ENCODE measurements at places on chromosomes 1 and 21.

GRCh38 chr1:2350501-2350900, 40.9 kb downstream of the MORN1 start:
- no peak for DNase-seq

DNA sequence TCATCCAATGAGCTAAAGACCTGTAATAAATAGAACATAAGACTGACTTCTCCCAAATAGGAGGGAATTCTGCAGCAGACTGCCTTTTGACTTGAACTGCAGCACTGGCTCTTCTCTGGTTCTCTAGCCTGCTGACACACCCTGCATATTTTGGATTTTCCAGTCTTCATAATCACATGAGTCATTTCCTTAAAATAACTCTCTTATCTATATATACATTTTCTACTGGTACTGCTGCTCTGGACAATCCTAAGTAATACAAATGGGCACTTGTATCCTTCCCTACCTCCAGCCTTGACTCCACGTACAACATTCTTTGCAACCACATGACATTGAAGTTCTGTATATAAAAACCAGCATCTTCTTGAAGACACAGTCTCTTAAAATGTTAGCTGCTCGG, 429.4 kb upstream of the TMPRSS15 start:
- no peak for DNase-seq

GRCh38 chr1:165856606-165857005, 29.2 kb downstream of the UCK2 start:
- DNase-seq = no peak

DNA sequence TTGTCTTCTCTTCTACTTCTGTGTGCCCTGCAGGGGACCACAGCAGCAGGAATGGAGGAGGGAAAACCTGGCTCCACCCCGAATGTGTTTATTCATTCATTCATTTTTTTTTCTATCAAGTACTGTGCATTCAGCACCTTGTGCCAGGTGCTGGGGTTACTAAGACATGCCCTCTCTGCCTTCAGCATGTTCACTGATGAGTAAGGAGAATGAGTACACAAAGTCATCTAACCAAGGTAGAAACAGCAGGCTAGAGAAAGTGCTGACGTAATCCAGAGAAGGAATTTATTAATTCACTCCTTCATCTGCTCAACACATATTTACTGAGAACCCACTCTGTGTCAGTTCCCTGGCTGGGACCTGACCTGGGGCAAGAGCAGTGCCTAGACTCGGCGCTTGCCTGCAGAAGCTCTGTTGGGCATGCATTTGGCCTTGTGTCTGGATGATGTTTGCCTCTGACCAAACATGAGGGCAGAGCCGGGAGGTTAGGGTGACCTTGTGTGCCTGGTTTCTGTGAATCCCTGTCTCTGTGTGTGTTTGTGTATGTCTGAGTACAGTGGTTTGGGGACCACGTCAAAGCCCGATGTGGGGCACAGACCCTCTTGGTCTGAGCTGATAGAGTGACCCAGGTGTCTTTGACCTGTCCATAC, 3.3 kb upstream of the MYOG start:
- DNase-seq = no peak

GRCh38 chr1:117685936-117686806, 80.3 kb downstream of the TENT5C start:
- no peak for DNase-seq

DNA sequence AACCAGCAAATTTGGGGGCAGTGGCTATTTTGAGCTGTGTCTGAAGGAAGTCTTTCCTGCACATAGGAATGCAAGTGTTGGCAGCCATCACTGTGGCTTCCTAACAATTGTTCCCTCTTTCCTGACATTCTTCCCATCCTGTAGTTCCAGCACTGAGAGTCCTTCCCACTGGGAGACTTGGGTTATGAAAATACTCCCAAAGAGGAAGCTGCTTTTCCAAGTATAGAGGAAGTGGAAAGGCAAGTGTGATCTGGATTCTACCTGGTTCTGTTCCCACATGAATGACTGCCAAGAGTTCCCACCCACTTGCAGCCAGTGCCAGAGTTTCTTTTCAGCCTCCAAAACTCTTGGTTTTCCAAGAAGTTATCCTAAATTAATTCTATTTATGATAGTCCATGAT, 98.5 kb upstream of the CD53 start:
- DNase-seq = no peak

- DNase-seq = no peak
These were observed 100.6 kb downstream of the CRYAA start for GRCh38 chr21:43269440-43269839.

- DNase-seq = no peak
These were observed 9.5 kb downstream of the SH3BGRL3 start for GRCh38 chr1:26289158-26290059.

- DNase-seq = peak; percentile 91
These were observed at the start of gene INKA2 for GRCh38 chr1:111739194-111739924. TSS of gene INKA2 (minus strand) at chr1:111739395. CDS start at chr1:111739242, 153 bp downstream.

DNA sequence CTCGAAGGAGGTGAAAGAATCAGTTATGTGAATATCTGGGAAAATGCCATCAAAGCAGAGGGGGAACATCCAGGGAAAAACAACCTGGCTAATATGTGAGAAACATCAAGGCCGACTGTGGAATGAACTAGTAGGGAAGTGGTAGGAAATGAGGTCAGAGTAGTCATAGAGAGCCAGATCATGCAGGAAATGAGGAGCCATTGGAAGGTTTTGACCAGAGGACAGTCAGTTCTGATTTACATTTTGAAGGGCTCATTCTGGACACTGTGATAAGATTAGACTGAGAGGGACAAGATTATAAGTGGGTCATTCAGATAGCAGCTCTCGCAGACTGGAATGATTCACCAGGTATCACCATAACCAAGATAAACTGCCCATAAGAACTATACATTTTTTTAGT, 63.7 kb downstream of the SYT14 start:
- no peak for DNase-seq

- DNase-seq = no peak
These were observed 48.4 kb upstream of the COA6 start for GRCh38 chr1:234324821-234325220.

GRCh38 chr1:183806675-183807074, 1.8 kb downstream of the RGL1 start:
- DNase-seq = no peak

DNA sequence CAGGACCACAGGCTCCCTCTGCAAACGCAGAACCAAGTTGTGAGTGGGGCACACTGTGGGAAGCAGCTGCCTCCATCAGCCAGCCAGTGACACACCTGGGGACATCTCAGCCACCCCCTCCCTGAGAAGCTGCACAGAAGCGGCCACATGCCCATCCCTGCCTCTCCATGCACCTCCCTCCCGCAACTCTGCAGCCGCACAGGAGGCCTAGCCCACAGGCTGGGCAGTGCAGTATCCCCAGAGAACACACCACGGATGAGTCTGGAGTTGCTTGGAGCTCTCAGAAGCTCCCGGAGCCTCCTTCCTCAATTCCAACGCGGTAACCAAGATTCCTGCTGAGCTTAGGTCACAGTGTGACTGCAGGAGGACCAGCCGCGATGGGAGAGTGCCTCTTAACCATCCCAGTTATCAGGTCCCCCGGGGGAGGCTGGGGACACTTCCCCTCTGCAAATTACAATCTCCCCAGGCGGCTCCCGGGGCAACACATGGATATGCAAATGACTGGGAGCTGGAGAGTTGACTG, 1.2 kb upstream of the WNT3A start:
- DNase-seq = no peak

- DNase-seq = no peak
These were observed 173.6 kb upstream of the IGSF21 start for GRCh38 chr1:17933971-17934370.

DNA sequence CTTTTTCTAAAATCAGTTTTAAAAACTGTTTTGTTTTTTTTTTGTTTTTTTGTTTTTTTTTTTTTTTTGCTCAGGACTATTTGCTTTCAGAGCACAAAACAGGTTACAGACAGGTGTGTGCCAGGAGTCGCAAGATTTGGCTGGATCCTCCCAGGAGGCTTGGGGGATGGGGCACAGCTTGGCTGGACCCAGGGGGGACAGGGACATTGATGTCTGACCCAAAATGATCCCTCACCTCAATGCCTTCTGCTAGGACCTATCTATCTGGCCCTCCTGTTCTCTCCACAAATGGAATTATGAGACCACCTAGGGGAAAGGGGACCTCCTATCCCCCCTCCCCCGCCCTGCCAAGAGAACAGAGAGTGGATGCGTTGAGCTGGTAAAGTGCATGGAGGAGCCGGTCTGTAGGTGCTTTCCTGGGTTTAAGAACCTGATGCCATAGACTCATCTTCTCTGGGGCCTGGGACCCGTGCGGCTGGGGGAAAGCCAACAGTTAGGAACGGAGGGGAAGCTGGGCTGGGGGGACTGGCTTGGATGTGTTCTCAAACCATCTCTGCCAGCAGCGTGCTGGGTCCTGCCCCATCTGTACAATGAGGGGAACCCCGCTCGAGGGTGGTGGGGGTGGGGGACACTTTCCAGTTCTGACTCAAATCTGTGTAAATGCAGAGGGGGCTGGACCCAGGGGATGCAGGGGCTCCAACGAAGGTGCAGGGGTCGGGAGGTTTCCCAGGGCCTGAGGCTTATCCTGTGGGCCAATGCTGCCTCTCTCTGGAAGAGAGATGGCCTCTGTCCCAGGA, 28.9 kb downstream of the RUNX3 start:
- DNase-seq = no peak

DNA sequence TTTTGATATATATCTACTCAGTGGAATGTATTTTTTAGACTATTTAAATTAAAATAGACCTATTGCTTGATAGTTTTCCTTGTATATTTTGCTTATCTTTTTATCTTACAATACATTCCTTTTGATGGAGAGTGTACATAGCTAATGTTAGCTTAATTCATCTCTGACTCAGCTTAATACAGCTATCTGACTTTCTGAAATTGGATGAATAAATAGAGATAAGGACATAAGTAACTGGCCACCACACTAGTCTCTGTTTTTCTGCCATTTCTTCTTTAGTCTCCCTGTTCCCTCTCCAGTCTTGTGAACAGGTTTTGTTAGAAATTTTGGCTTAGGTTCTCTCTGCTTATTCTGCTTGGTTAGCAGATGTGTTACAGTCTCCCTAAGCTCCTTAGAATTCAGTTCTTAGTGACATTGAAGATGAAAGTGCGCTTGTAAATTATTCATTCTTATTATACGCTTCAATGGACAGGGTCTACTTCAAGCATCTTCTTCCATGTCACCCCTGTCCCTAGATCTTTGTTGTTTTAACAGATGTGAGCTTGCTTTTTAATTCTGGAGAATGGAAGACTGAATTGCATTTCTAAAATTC, 59.6 kb downstream of the XPR1 start:
- DNase-seq = no peak

DNA sequence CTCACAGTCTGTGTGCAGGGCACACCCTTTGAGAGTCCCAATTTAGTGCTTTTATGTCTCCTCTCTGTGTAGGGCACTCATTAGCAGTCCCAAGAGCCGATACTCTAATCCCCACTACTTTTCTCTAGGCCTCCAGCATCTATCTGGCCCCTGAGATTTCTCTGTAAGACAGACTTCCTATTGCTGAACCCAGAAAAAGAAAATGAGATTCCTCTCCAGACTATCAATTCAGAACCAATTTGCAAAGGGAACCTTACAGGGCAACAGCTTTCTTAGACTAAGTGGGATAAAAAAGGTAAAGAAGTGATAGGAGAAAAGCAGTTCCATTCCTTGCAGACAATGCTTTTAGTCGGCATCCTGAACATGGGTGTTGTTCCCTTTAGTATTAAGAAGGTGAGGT, 172.2 kb downstream of the EDEM3 start:
- no peak for DNase-seq

DNA sequence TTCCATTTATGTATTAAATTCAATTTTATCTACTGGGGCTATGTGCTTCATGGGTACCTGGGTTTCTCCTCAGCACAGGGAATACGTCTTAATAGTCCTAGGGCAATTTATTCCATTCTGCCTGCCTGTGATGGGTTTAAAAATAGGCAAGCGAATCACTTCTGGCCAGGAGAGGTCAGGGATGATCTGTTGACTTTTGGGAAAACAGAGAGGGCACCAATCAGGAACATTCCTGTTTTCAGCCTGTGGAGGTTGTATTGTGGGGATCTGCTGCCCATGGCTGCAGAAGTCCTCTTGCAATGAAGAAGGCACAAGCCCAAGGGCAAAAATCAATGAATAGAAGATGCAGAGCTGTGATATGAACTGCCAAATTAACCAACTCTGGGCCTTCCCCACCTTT, 303.1 kb downstream of the CTH start:
- no peak for DNase-seq

DNA sequence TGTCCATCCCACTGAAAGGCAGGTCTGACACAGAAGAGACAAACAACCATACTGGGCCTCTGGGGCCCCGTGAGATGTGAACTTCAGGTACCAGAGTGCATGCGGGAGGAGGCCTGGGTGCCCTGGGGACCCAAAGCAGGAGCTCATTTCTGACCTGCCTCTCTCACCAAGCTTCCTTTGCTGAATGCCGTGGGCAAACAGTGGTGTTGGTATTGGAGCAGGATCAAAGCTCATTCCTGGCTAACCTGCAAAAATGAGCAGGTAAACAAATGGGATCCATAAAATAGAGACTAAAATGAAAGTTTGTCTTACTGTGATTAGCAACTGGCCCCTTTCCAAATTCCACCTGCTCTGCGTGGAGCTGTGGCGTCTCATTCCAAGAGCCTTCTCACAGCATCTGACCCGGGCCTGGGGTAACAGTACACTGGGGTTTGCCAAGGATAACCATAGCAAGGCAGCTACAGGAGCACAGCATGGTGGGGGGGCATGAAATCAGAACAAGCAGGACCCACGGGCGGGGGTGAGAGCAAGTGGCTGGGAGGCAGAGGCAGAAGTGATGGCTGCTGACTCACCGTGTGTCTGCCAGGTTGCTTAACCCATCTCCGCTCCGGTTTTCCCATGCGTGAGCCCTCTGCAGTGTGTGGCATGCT, 103.6 kb downstream of the KIF26B start:
- DNase-seq = no peak

DNA sequence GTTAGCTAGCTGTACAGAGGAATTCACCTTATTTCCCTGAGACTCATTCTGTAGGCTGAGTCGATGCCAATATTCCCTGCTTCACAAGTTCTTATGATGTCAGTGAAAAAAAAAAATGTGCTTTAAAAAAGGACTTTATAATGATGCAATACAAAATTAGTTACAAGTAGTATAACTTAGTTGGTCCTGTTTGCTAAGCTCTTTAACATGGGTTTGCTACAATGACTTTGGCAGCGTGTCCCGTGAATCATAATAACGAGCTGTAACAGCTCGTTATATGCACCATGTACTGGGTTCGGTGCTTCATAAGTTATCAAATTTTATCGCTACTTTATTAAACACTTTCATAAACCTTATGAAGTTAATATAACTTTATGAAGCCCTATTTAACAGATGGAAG, 349.7 kb downstream of the LMX1A start:
- no peak for DNase-seq

DNA sequence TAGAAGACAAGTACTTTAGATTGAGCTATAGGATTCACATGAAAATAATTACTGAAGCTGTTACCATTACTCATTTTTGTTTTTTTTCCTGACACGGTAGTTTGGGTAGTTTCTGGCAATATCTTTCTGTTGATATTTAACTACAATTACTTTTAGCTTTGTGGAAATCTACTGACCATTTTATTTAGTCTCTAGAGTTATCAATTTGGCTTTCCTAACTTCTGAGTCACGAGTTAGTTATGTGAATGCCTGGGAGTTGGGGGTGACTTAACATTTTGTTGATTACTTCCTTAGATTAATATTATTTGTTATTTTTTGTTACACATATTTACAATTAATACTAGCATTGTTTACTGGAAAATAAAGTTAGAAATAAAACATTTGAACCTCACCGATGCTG, 160.6 kb downstream of the HMCN1 start:
- DNase-seq = no peak

GRCh38 chr1:47585141-47585902, 147.5 kb downstream of the FOXD2 start:
- DNase-seq = no peak
